Suprapubic skin (tissue), 4 donors: ENCODE measurements at places on chromosomes 4 and X. TPM values are rescaled to one million over a fixed set of nuclear protein-coding genes. Genes with fewer than 3 reads are reported as not detected.

Gene AFP
- not detected for total RNA-seq

Gene ATP5ME
- 68.5 TPM for total RNA-seq

Gene RHOXF1
- total RNA-seq: not detected

Gene SPANXN1
- total RNA-seq: not detected

Gene H2BW2
- total RNA-seq: not detected

Gene TMEM128
- total RNA-seq: 19.5 TPM

Gene UGT2B10
- not detected for total RNA-seq

Gene USP26
- total RNA-seq: not detected

Gene RAB39B
- 0.89 TPM for total RNA-seq

Gene GLRA3
- total RNA-seq: not detected

Gene LAMP2
- 139 TPM for total RNA-seq

Gene RTL5
- total RNA-seq: 1.3 TPM

Gene ARHGAP36
- total RNA-seq: not detected

Gene GPR101
- not detected for total RNA-seq

Gene IGSF1
- 0.34 TPM for total RNA-seq

Gene FHIP1A
- 105 TPM for total RNA-seq

Gene SPANXA2
- not detected for total RNA-seq

Gene NIPAL1
- 19.2 TPM for total RNA-seq
